Stimulated activated CD4-positive, alpha-beta T cell treated with anti-CD3 and anti-CD28 coated beads, Interleukin-4, amount 100 ng/mL, for 48 hours (primary cell): ENCODE measurements at places on chromosomes 5 and 9.

DNA sequence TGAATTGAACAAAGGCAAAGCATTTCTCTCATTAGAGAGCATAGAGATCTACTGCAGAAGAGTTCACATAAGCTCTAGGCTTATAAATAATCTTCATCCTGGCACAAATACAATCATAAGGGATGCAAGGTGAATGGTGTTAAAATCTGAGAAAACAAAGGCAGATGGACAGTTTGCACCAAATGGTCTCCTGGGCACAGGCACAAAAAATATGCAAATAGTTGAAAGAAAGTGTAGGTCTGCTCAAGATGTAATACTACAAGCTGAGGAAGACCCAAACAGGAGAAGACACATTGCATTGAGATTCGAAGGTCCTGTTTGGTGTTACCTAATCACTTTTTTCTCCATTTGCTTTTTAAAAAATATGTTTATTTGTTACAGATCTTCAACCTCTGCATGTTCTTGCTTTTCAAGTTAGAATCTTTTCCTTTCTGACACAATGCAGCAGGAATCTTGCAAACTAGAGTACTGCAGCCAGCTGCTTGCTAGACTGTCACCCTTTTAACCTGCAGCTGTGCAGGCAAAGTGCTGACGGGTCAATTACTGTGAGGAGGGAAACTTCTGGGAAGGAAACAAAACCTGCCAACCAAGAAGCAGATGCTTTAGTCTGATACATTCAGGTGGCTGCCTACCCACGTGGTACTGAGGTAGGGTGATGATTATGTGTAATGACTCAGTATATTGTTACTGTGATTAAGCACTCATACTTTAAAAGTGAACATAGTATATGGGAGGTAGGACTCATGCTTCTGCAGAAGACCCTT lies 1048.6 kb upstream of the SEMA6A start:
- DNase-seq = no peak

GRCh38 chr5:179227229-179227579 lies 118.1 kb downstream of the ADAMTS2 start:
- no peak for DNase-seq

DNA sequence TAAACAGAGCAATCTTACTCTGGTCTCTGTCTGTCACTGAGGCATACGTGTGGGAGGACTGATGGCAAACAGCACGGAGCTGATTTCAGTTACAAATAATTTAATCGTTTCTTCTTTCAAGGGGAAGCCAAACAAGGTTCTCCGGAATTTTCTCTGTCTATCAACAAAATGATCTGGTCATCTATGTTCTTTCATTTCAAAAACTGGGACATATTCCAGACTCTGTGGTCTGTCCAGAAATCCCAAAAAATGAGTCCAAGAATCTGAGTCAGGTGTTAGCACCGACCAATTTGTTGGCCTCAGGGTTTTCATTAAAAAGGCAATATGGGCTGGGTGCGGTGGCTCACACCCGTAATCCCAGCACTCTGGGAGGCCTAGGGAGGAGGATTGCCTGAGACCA lies 69.9 kb upstream of the ZNF608 start:
- DNase-seq = no peak

- DNase-seq = no peak
Measured at GRCh38 chr9:93378276-93378675, 73.2 kb upstream of the FAM120A start.

- no peak for DNase-seq
Measured at GRCh38 chr9:121075251-121076036, 689 bp downstream of the CNTRL start.

- DNase-seq = no peak
Measured at GRCh38 chr5:122200450-122200849, 71.1 kb downstream of the ZNF474 start.

GRCh38 chr9:34983209-34983608 lies 6.3 kb upstream of the DNAJB5 start:
- DNase-seq = no peak
